Large intestine (tissue), 12 donors: ENCODE measurements at places on chromosomes 5 and 9. TPM values are rescaled to one million over a fixed set of nuclear protein-coding genes. Genes with fewer than 3 reads are reported as not detected.
A peak's percentile ranks its signal among the peaks of the same experiment; 100 is the strongest.

DNA sequence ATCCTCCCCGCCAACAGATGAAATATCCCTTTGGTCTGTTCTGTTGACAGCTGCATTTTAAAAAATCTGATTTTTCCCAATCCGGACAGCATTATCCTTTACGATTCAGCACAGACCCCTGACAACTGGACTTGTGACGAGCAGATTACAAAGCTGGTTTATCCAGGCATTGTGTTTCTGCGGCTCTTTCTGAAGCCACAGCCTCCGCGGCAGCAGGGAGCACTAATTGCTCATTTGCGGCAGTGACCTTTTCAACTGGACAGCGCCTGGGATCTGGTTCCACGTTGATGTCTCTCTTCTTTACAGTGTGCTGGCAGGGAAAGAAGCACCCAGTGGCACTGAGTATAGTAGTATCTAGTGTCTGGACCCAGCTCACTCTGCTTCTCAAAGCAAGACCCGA, 351.2 kb downstream of the ZNF608 start:
- no peak overlapping the region for H3K4me3 ChIP-seq
- H3K27me3 ChIP-seq: no peaks in the 10 kb centered on the region
- H3K27ac ChIP-seq: no peak overlapping the region
- no peak for DNase-seq
- H3K4me1 ChIP-seq: no peaks in the 10 kb centered on the region

Gene MACROH2A1
- polyA plus RNA-seq: 312 TPM

Gene DMRT3
- polyA plus RNA-seq: not detected

DNA sequence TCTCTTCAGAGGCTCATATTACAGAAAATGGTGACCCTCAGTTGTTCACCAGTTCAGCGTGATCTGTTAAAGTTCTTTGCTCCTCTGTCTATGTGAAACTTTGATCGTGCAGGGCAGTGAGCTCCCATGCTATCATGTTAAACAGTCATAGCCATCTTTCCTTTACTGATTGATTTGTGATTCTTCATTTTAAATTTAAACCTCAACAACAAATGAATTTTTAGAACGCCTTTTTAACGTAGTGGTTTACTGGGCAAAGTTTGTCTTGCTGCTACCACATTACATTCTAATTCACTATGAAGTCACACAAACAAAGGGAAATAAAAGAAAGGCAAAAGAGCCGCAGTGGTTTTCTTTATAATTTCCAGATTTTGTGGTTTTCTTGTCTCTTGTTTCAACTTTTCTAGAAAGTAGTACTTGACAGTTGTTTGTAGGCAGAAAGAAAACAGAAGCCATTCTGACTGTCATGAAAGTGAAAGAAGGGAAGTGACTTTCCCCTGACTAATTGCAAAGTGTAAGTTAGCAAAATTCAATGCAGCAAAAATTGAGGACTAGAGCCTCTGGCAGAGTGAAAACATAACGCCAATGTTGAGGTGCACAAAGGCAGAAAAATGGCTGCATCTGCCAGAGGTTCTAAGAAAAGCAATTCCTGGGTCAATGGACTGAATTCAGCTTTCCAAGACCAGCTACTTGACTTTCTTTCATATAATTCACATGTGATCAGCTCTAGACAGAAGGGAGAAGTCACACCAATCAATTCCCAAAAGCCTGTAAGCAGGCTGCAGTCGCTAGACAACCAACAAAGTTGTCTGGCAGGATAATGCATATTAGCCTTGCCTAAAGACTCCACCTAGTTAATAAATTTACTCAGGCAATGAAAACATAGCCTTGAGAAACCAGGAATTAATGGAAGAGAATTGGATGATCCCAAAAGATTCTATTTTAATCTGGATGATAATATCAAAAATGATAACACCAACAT, 7.1 kb upstream of the IFNA6 start:
- no peaks in the 10 kb centered on the region for H3K4me1 ChIP-seq
- DNase-seq: no peak
- no peak overlapping the region for H3K4me3 ChIP-seq
- H3K27me3 ChIP-seq: no peaks in the 10 kb centered on the region
- no peak overlapping the region for H3K27ac ChIP-seq
- no peaks in the 10 kb centered on the region for H3K36me3 ChIP-seq

DNA sequence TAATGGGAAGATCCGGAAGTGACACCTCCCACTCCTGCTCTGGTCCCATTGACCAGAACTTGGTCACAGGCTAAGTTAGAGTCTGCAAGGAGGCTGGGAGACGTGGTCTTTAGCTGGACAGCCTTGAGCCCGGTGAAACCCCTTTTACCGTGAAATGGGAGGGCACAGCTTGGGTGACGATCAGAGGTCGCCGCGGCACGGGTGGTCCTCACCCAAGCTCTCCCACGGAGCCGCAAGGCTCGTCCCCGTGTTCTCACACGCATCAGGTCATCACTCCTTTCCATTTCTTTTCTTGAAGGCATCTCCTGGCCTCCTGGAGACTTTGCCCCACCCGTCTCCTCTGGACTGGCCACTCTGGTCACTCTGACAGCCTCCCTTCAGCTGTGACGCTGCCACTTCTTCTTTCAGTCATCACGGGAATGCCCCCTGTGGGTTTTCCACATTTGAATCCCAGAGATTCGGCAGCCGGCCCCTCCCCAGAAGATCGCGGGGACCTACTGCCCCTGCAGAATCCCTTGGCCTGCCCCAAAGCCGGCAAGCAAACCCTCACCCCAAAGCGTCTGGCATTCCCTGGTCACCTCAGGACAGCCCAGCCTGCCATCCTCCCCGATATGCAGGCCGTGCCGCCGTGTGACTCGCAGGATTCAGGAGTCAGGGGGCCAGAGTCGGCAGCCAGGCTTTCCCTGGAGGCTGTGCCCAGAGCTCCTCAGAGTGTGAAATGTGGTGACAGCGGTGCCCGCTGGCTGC, 18.9 kb upstream of the EGFL7 start:
- no peak overlapping the region for H3K4me3 ChIP-seq
- peaks cover 27% of the 10 kb centered on the region for H3K4me1 ChIP-seq
- H3K27me3 ChIP-seq: peaks cover 40% of the 10 kb centered on the region
- no peaks in the 10 kb centered on the region for H3K36me3 ChIP-seq
- no peak for DNase-seq
- no peak overlapping the region for H3K27ac ChIP-seq

- H3K4me1 ChIP-seq: no peaks in the 10 kb centered on the region
- no peak overlapping the region for H3K27ac ChIP-seq
- H3K27me3 ChIP-seq: no peaks in the 10 kb centered on the region
- no peak overlapping the region for H3K4me3 ChIP-seq
Observed at GRCh38 chr5:8913522-8913921, 632.4 kb downstream of the SEMA5A start.

- no peak for DNase-seq
- peaks cover 7% of the 10 kb centered on the region for H3K4me1 ChIP-seq
- no peak overlapping the region for H3K4me3 ChIP-seq
- no peaks in the 10 kb centered on the region for H3K36me3 ChIP-seq
- no peak overlapping the region for H3K27ac ChIP-seq
Observed at GRCh38 chr9:129693741-129694140, 28.3 kb downstream of the PRRX2 start.

GRCh38 chr5:31941151-31941755, 232.9 kb downstream of the GOLPH3 start:
- H3K27me3 ChIP-seq: no peaks in the 10 kb centered on the region
- H3K4me1 ChIP-seq: no peaks in the 10 kb centered on the region
- H3K27ac ChIP-seq: no peak overlapping the region
- no peak for DNase-seq
- H3K36me3 ChIP-seq: no peaks in the 10 kb centered on the region

DNA sequence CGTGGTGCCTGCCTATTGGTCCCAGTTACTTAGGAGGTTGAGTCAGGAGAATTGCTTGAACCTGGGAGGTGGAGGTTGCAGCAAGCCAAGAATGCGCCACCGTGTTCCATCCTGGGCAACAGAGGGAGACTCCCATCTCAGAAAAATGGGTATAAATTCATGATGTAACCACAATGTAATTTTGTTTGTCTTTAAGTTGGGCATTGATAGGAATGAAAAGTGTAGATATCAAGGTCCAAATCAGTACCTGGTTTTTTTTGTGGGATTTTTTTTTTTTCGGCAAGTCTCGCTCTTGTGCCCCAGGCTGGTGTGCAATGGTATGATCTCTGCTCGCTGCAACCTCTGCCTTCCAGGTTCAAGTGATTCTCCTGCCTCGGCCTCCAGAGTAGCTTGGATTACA, 7.4 kb downstream of the NPM1 start:
- H3K27me3 ChIP-seq: no peaks in the 10 kb centered on the region
- H3K4me3 ChIP-seq: no peak overlapping the region
- DNase-seq: no peak
- H3K4me1 ChIP-seq: no peaks in the 10 kb centered on the region
- peaks cover 84% of the 10 kb centered on the region for H3K36me3 ChIP-seq

GRCh38 chr5:148383564-148384379, at the start of gene FBXO38:
FBXO38 (plus strand) TSS chr5:148383958; CDS start chr5:148394777, 10,819 bp downstream.
- DNase-seq: peak; percentile 99
- H3K27me3 ChIP-seq: no peaks in the 10 kb centered on the region
- H3K4me1 ChIP-seq: peaks cover 19% of the 10 kb centered on the region
- peaks cover 2% of the 10 kb centered on the region for H3K36me3 ChIP-seq
- H3K27ac ChIP-seq: peak within 1 kb of the TSS; percentile 86

DNA sequence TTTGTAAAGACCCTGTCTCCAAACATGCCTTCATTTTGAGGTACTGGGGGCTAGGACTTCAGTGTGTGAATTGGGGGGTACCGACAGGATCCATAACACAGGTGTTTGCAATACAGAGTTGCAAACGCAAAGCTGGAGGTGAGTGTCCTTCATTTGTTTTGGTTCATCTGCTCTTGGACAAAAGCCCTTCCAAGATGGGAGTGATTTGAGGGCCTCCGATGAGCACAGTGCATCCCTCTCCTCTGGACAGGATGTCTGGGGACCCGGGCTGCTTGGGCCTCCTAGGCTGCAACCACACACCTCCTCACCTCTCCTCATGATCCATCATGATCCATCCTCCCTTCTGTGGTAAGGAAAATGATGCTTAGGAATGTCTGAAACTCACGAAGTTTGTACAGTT, 23.8 kb downstream of the FGD3 start:
- H3K27me3 ChIP-seq: no peaks in the 10 kb centered on the region
- H3K36me3 ChIP-seq: peaks cover 3% of the 10 kb centered on the region
- no peak for DNase-seq
- no peak overlapping the region for H3K27ac ChIP-seq
- peaks cover 30% of the 10 kb centered on the region for H3K4me1 ChIP-seq
- H3K4me3 ChIP-seq: no peak overlapping the region

GRCh38 chr9:137716694-137717287, 98.0 kb downstream of the EHMT1 start:
- no peak for DNase-seq
- no peak overlapping the region for H3K27ac ChIP-seq
- H3K4me3 ChIP-seq: no peak overlapping the region
- no peaks in the 10 kb centered on the region for H3K4me1 ChIP-seq
- H3K36me3 ChIP-seq: peaks cover 41% of the 10 kb centered on the region
- H3K27me3 ChIP-seq: no peaks in the 10 kb centered on the region
